CD8-positive, alpha-beta memory T cell (primary cell): ENCODE measurements at places on chromosomes 11 and 22.
A peak's percentile ranks its signal among the peaks of the same experiment; 100 is the strongest.

GRCh38 chr11:79100093-79100910 lies 340.5 kb downstream of the TENM4 start:
- H3K4me3 ChIP-seq, result no peak overlapping the region
- DNase-seq, result no peak
- H3K27me3 ChIP-seq, result no peaks in the 10 kb centered on the region
- no peak overlapping the region for H3K27ac ChIP-seq
- H3K4me1 ChIP-seq, result no peaks in the 10 kb centered on the region

DNA sequence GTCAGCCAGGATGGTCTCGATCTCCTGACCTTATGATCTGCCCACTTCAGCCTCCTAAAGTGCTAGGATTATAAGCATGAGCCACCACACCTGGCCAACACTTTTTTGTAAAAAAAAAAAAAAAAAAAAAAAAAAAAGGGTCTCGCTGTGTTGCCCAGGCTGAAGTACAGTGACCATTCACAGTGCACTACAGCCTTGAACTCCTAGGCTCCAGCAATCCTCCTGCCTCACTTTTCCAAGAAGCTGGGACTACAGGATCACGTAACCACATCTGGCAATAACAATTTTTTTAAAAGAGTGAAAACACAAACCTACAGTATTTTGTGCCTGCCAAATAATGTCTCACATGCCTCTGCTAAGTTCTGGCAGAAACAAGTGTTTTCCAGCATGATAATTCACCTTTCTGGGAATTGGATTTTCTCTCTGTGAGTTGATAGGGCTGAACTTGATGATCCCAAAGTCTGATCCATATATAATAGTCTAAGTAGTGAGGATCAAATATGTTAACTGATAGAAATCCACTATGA lies 30.6 kb downstream of the ADORA2A start:
- no peak for DNase-seq
- no peaks in the 10 kb centered on the region for H3K4me1 ChIP-seq
- no peaks in the 10 kb centered on the region for H3K36me3 ChIP-seq
- H3K27me3 ChIP-seq, result no peaks in the 10 kb centered on the region
- no peak overlapping the region for H3K27ac ChIP-seq

- H3K4me1 ChIP-seq, result no peaks in the 10 kb centered on the region
- no peak overlapping the region for H3K4me3 ChIP-seq
- H3K27ac ChIP-seq, result no peak overlapping the region
Measured at GRCh38 chr11:113555071-113555619, 79.9 kb upstream of the DRD2 start.

- H3K27ac ChIP-seq, result no peak overlapping the region
- H3K27me3 ChIP-seq, result no peaks in the 10 kb centered on the region
- H3K4me1 ChIP-seq, result no peaks in the 10 kb centered on the region
- DNase-seq, result no peak
- no peaks in the 10 kb centered on the region for H3K36me3 ChIP-seq
Measured at GRCh38 chr11:64510759-64511158, 80.3 kb upstream of the SLC22A12 start.

GRCh38 chr11:128469220-128469619 lies 118.1 kb downstream of the ETS1 start:
- peaks cover 67% of the 10 kb centered on the region for H3K36me3 ChIP-seq
- peak overlapping the region; percentile 14 for H3K4me3 ChIP-seq
- DNase-seq, result no peak

GRCh38 chr11:66886671-66887221 lies 29.9 kb downstream of the LRFN4 start:
- H3K36me3 ChIP-seq, result no peaks in the 10 kb centered on the region
- no peak overlapping the region for H3K27ac ChIP-seq
- H3K4me1 ChIP-seq, result no peaks in the 10 kb centered on the region
- H3K27me3 ChIP-seq, result no peaks in the 10 kb centered on the region

DNA sequence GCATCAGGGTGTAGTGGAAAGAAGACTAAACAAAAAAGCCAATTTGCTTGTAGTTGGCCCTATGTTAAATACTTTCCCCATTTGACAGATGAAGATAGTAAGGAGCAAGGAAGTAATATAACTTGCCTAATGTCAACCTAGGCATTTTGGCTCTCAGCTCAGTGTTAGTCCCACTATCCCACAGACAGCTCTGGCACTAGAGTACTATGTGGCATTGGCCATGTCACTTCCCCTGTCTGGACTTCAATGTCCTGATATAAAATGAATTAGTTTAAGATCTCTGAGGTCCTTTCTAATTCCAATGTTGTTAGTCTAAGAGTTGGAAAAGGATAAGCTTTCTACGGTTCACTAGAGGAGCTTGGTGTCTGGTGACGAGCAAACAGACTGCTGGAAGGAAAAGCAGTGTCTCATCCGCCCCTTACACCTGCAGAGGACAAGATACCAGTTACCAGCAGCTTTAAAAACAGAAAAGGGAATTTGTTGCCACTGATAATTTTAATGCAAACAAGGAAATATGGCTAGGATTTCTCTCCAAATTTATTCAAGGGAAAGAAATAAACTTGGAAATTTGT lies 92.5 kb downstream of the RELT start:
- H3K4me3 ChIP-seq, result no peak overlapping the region
- no peak overlapping the region for H3K27ac ChIP-seq
- no peaks in the 10 kb centered on the region for H3K36me3 ChIP-seq
- DNase-seq, result no peak
- H3K4me1 ChIP-seq, result no peaks in the 10 kb centered on the region

- no peaks in the 10 kb centered on the region for H3K27me3 ChIP-seq
- H3K4me3 ChIP-seq, result no peak overlapping the region
- no peaks in the 10 kb centered on the region for H3K4me1 ChIP-seq
Measured at GRCh38 chr11:128208329-128209137, 378.8 kb downstream of the ETS1 start.

- no peaks in the 10 kb centered on the region for H3K27me3 ChIP-seq
- no peak for DNase-seq
- no peaks in the 10 kb centered on the region for H3K4me1 ChIP-seq
- no peak overlapping the region for H3K27ac ChIP-seq
- no peak overlapping the region for H3K4me3 ChIP-seq
Measured at GRCh38 chr22:42345458-42345857, 75.0 kb upstream of the TCF20 start.

GRCh38 chr11:47308050-47308823 lies 38.3 kb downstream of the MADD start:
- H3K4me1 ChIP-seq, result no peaks in the 10 kb centered on the region
- H3K36me3 ChIP-seq, result peaks cover 53% of the 10 kb centered on the region
- H3K27ac ChIP-seq, result no peak overlapping the region
- H3K27me3 ChIP-seq, result no peaks in the 10 kb centered on the region

DNA sequence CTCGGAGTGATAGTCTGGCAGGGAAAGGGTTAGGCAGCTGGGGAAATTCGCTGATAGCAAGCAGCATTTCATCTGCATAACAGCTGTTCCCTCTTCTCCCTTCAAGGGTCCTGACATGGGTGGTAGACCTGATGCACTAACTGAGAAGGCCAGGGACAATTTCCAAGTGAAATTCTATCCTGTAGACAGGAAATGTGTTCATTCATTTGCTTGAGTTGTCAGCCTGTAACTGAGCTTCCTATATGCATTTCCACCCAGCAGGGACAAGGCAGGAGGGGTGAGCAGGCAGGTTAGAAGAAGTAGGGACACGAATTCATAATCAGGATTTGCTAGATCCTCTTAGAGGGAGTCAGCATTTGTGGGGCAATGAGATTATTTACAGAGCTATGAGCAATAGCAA lies 154.3 kb upstream of the NCAM1 start:
- H3K4me3 ChIP-seq, result no peak overlapping the region
- H3K36me3 ChIP-seq, result no peaks in the 10 kb centered on the region
- no peak overlapping the region for H3K27ac ChIP-seq
- H3K4me1 ChIP-seq, result no peaks in the 10 kb centered on the region

DNA sequence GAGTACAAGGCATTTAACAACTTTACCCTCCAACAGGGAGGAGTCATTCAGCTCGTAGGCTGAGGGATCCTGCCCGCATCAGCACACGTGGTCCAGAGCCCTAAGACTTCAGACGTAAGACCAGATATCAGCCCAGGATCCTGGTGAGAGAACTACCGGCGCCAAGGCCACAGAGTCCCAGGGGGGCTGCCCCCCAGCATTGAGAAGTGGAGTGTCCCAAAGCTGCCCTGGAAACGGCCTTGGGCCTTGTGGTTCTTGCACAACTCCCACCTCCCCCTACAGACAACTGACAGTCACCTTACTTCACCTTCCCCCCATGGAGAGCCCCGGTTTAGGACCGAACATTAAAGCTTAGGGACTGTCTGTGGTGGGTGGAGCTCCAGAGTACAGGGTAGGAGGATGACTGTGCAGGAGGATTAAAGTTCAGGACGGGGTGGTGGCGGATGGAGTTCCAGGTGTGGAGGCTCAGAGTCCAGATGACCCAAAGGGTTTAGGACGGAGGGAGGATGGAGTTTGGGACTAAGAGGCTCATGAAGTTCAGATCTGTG lies 1.0 kb downstream of the C11orf91 start:
- H3K27ac ChIP-seq, result no peak overlapping the region
- H3K4me3 ChIP-seq, result no peak overlapping the region
- peaks cover 12% of the 10 kb centered on the region for H3K4me1 ChIP-seq
- DNase-seq, result no peak
- H3K36me3 ChIP-seq, result no peaks in the 10 kb centered on the region

DNA sequence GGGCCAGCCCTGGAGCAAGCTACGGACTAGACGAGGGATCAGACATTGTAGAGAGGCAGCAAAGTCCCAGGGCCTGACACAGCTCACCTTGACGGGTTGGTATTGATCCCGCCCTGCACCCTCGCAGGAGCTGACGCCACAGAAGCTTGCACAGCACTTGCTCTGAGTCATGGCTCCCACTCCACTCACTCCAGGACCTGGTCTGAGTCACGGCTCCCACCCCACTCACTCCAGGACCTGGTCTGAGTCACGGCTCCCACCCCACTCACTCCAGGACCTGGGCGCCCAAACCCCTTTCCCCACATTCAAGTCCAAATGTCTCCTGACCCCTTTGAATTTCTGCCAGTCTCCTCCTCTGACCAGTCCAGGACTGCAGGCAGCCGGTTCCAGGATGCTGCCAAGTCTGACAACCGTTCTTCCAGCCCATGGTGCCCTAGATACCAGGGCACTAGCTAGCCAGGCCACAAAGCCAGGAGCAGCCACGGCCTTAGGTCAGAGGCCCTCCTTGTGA lies 6.0 kb upstream of the PNPLA5 start:
- H3K4me1 ChIP-seq, result no peaks in the 10 kb centered on the region
- no peak overlapping the region for H3K4me3 ChIP-seq
- no peaks in the 10 kb centered on the region for H3K36me3 ChIP-seq

- no peak for DNase-seq
Measured at GRCh38 chr22:25882360-25882759, 140.4 kb downstream of the MYO18B start.

GRCh38 chr11:114027926-114028325 lies 31.6 kb upstream of the ZBTB16 start:
- H3K27me3 ChIP-seq, result no peaks in the 10 kb centered on the region
- no peak overlapping the region for H3K27ac ChIP-seq
- no peak overlapping the region for H3K4me3 ChIP-seq
- H3K36me3 ChIP-seq, result no peaks in the 10 kb centered on the region

- no peaks in the 10 kb centered on the region for H3K27me3 ChIP-seq
- DNase-seq, result no peak
- H3K4me3 ChIP-seq, result no peak overlapping the region
- H3K36me3 ChIP-seq, result no peaks in the 10 kb centered on the region
- H3K4me1 ChIP-seq, result peaks cover 74% of the 10 kb centered on the region
Measured at GRCh38 chr22:40054486-40054885, 59.7 kb downstream of the FAM83F start.

- H3K27me3 ChIP-seq, result no peaks in the 10 kb centered on the region
- peaks cover 25% of the 10 kb centered on the region for H3K36me3 ChIP-seq
- peak overlapping the region; percentile 81 for H3K27ac ChIP-seq
Measured at GRCh38 chr11:112085822-112086421, 634 bp downstream of the TIMM8B start.
